ENCODE measurements at places on chromosomes 3 and 15. TPM values are rescaled to one million over a fixed set of nuclear protein-coding genes. Genes with fewer than 3 reads are reported as not detected.
A peak's percentile ranks its signal among the peaks of the same experiment; 100 is the strongest.

DNA sequence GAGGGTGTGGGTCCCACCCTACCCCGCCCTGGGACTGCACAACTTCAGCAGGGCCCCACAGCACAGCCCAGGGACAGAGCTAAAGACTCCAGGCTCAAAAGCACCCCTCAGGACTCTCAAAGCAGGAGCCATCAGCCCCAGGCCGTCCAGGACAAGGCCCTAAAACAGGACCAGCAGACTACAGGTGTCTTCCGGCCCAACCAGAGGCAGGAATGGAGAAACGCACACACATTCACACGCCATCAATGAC lies 26.1 kb downstream of the ATRIP start:
- peaks cover 15% of the 10 kb centered on the region for H3K36me3 ChIP-seq
- H3K4me1 ChIP-seq = peaks cover 36% of the 10 kb centered on the region
- no peaks in the 10 kb centered on the region for H3K27me3 ChIP-seq
- peak overlapping the region; percentile 97 for H3K27ac ChIP-seq
- DNase-seq = no peak

GRCh38 chr3:184344579-184345316 lies 7.3 kb downstream of the FAM131A start:
- H3K27ac ChIP-seq = no peak overlapping the region
- no peaks in the 10 kb centered on the region for H3K27me3 ChIP-seq
- DNase-seq = no peak
- no peak overlapping the region for H3K4me3 ChIP-seq
- peaks cover 31% of the 10 kb centered on the region for H3K36me3 ChIP-seq

GRCh38 chr15:43463507-43463906 lies 29.4 kb downstream of the TP53BP1 start:
- DNase-seq = no peak
- H3K27ac ChIP-seq = no peak overlapping the region
- no peaks in the 10 kb centered on the region for H3K4me1 ChIP-seq
- H3K27me3 ChIP-seq = no peaks in the 10 kb centered on the region
- H3K36me3 ChIP-seq = peaks cover 15% of the 10 kb centered on the region
- H3K4me3 ChIP-seq = no peak overlapping the region

- H3K27me3 ChIP-seq = no peaks in the 10 kb centered on the region
- no peaks in the 10 kb centered on the region for H3K36me3 ChIP-seq
- H3K4me1 ChIP-seq = peaks cover 26% of the 10 kb centered on the region
- no peak for DNase-seq
- no peak overlapping the region for H3K27ac ChIP-seq
- no peak overlapping the region for H3K4me3 ChIP-seq
These were observed 24.7 kb downstream of the PTH1R start for GRCh38 chr3:46902188-46902631.

DNA sequence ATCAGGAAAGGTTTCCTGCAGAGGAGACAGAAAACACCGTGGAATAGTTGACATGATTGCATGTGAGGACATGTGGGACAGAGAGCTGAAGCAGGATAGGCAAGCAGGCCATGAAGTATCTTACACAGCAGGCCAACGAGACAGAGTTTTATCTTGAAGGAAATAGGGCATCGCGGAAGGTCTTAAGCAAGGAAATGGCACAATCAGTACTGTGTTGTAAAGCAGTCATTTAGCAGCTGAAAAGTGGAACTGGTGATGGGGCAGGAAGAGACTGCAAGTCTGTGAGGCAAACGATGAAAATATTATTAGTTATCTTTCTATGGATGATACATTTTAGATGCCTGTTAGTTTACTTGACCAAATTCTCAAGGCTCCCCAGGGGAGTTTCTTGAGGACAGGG lies 535.1 kb downstream of the SOX2 start:
- DNase-seq = no peak
- no peaks in the 10 kb centered on the region for H3K36me3 ChIP-seq
- no peak overlapping the region for H3K27ac ChIP-seq
- no peaks in the 10 kb centered on the region for H3K4me1 ChIP-seq
- H3K4me3 ChIP-seq = no peak overlapping the region

- H3K4me3 ChIP-seq = no peak overlapping the region
- no peaks in the 10 kb centered on the region for H3K4me1 ChIP-seq
- no peaks in the 10 kb centered on the region for H3K27me3 ChIP-seq
- H3K27ac ChIP-seq = no peak overlapping the region
- DNase-seq = no peak
These were observed 42.8 kb upstream of the SECISBP2L start for GRCh38 chr15:49088996-49089395.

GRCh38 chr3:11583235-11583634 lies 60.5 kb downstream of the VGLL4 start:
- H3K27me3 ChIP-seq = no peaks in the 10 kb centered on the region
- H3K36me3 ChIP-seq = no peaks in the 10 kb centered on the region
- DNase-seq = no peak
- peak overlapping the region; percentile 57 for H3K27ac ChIP-seq

Gene ISLR2
- not detected for total RNA-seq

Measured in thoracic aorta (tissue), 2 donors.